Cortex of kidney (tissue), 1 donor: ENCODE measurements at places on chromosomes 13 and 19.

DNA sequence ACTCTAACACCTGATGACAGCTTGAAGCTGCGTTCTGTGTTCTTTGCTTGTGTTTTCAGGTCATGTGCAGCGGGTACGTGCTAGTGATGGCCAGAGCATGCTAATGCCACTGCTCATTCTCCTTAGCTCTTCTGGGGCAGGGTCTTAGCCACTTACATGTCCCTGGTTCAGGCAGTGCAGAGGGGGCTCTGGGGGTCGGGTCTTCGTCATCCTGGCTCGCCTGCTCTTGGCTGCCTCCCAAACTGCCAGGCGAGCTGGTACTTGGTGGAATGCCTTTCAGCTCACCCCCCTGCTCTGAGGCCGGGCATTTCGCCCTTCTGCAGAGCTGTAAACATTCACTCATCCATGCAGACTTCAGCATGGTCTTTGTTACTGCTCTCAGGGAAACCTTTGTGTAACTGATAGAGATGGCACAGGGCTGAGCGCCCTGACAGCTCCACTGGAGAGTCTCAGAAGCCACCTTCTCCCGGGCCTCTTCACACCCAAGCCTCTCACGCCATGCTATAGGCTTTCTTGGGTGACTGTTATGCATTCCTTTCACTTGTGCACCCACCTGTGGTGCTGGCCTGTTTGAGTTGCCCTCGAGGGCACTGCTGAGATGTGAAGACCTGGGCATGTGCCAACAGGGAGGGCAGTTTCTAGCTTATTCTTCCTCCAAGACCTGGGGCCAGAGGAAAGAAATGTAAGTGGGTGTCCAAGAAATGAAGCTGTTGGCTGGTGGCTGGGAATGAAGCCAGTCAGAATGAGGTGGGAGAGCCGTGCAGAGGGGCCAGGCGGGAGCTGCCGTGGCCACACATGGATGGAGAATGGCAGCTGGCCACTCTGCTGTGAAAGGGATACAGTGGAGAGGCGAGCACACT lies 24.4 kb downstream of the FAM124A start:
- no peak for DNase-seq

GRCh38 chr19:18649371-18650020 lies 12.7 kb downstream of the KLHL26 start:
- no peak for DNase-seq

- no peak for DNase-seq
Observed at GRCh38 chr19:33914599-33914998, 117.9 kb downstream of the KCTD15 start.

GRCh38 chr19:6079107-6079506 lies 31.2 kb downstream of the RFX2 start:
- DNase-seq = no peak

DNA sequence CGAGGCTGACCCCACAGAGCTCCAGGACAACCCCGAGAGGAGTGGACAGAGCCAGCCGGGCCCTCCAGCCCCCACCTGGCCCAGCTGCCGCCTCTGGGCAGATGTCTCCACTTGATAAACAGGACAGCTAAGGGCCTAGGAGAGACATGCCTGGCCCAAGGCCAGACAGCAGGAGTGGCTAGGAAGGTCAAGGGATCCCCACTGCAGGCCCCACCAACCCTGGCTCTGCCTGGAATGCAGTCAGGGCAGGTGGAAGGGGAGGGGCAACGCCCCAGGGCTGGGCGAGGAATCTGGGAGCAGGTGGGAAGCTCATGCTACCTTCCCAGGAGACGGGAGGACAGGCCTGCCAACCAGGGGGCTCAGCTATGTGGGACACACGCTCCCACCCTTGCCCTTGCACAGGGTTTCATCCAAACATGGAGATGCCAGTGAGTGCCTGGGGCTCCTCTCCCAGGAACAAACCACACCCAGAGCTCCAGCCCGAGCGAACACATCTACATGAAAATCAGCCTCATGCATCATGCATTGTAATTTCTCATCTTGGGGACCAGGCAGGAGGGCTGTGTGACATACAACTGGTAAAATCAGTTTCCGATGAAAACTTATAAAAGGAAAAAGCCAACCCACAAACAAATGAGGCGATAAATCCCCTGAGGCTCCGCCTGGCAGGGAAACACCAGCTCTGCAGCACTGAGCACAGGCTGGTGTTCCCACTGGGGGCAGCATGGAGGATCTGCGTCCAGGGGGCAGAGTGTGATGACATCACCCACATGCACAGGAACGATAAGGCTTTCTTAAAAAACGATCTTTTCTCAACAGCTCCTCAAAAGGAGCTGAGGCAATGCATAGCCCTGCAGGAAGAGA lies 25.0 kb downstream of the SH3GL1 start:
- DNase-seq = no peak

GRCh38 chr19:13652810-13653590 lies 111.3 kb upstream of the MRI1 start:
- no peak for DNase-seq

- no peak for DNase-seq
Observed at GRCh38 chr13:100511466-100511865, 77.1 kb downstream of the GGACT start.

DNA sequence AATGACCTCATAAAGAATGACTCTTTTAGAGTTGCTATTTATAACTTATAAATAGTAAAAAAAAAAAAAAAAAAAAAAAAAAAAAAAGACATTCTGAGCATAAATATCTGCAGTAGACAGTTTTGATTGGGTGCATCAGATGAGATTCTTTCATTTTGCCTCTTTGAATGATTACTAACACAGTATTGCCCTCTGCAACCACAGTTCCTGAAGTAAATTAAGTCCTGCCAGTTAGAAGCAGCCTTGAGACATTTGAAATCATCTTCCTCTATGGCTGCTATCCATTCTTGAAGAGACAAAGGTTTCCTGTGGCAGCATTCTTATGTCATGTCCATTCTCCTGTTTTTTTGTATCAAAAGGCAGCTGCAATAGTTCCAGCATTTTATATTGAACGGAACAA lies 892.4 kb upstream of the MIR17HG start:
- no peak for DNase-seq

DNA sequence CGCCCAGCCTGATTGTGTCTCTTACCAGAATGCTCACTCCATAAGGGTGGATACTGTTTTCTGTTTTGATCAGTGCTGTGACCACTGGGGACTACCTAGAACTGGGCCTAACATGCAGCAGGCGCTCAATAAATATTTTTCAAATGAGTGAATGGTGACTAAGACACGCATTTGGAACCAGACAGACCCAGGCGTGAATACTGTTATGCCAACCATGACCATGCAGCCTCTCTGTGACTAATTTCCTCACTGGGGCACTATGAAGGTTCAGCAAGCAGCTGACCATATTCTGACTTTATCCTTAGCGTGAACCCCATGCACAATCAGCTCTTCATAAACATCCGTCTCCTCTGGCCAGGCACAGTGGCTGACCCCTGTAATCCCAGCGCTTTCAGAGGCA lies 13.0 kb upstream of the SPC24 start:
- no peak for DNase-seq

DNA sequence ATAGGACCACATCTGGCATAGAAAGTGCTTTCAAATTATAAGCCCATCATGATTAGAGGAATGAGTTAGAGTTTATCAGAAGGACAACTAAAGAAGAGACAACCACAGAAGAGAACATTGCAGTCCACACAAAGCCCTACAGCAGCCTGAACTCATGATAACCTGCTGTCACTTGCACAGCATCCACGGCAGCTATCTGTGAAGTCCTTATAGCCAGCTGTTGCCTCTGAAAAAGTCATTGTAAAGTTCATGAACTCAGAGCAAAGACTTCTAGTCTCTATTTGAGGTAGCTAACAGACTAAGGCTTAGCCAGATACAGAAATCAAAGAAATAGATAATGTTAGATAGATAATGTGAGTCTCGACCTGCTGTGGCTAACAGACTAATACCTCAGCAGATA lies 450.0 kb downstream of the KLF5 start:
- no peak for DNase-seq

- DNase-seq = no peak
Observed at GRCh38 chr19:15790096-15790495, 2.6 kb downstream of the OR10H5 start.

DNA sequence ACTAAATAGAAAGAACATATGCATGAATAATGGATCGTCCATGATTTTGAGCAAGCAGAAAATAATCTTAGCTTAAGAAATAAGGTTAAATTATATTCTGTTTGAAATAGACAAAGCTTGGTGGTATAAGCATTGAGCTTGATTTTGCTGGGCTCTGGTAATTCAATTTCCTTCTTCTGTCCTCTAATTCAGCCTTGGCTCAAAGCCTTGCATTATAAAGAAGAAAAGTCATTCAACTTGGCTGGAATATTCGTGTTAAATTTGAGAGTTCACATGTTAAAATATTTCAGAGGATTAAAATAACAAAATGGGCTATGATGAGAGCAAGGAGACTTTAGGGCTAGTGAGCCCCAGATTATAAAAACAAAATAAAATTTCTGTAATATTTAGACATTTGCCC lies 415.4 kb upstream of the PCDH20 start:
- no peak for DNase-seq

- DNase-seq = no peak
Observed at GRCh38 chr13:52061587-52061986, 37.1 kb downstream of the UTP14C start.

DNA sequence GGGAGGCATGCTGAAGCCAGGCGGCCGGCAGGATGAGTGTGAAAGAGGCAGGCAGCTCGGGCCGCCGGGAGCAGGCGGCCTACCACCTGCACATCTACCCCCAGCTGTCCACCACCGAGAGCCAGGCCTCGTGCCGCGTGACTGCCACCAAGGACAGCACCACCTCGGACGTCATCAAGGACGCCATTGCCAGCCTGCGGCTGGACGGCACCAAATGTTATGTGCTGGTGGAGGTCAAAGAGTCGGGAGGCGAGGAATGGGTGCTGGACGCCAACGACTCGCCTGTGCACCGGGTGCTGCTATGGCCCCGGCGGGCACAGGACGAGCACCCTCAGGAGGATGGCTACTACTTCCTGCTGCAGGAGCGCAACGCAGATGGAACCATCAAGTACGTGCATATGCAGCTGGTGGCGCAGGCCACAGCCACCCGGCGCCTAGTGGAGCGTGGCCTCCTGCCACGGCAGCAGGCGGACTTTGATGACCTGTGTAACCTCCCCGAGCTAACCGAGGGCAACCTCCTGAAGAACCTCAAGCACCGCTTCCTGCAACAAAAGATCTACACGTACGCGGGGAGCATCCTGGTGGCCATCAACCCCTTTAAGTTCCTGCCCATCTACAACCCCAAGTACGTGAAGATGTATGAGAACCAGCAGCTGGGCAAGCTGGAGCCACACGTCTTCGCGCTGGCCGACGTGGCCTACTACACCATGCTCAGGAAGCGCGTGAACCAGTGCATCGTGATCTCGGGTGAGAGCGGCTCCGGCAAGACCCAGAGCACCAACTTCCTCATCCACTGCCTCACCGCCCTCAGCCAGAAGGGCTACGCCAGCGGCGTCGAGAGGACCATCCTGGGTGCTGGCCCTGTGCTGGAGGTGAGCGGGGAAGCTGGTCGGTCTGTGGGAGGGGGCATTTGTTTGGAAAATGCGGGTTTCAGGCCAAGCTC lies 26.4 kb downstream of the MYO9B start:
- no peak for DNase-seq

- no peak for DNase-seq
Observed at GRCh38 chr13:106507560-106508274, 27.7 kb downstream of the EFNB2 start.

DNA sequence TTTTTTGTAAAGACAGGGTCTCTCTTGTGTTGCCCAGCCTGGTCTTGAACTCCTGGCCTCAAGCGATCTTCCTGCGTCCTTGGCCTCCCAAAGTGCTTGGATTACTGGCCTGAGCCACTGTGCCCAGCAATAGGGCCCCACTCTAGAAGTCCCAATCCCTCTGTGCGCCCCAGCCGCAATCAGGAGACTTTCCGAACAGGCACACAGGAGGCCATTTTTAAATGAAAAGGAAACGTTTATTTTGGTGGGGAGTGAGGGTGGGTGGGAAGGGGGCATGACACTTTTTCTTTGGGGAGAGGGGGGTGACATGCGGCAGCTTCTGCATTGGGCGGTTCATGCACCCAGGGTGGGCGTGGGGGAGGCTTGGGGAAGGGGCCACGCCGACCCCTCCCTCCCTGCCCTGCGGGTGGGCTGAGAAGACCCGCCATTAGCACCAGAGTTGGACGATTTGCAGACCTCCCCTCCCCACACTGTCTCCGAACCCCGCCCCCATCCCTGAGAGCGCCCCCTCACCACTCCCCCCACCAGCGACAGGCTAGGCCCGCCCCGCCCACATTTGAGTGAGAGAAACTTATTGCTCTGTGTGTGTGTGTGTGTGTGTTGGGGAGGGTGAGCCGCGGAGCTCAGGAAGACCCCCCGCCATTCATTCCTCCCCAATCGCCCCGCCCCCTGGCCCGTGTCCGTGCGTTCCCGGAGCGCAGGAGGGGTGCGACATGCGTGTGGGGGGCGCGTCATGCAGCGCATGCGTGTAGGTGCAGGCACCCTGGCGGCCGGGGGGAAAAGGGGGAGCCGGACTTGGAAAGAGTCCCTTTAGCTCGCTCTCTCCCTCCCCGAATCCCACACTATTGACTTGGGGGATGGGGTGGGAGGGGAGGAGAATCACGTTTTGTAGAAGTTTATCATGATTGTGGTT lies 17.2 kb downstream of the KCNC3 start:
- DNase-seq = no peak

DNA sequence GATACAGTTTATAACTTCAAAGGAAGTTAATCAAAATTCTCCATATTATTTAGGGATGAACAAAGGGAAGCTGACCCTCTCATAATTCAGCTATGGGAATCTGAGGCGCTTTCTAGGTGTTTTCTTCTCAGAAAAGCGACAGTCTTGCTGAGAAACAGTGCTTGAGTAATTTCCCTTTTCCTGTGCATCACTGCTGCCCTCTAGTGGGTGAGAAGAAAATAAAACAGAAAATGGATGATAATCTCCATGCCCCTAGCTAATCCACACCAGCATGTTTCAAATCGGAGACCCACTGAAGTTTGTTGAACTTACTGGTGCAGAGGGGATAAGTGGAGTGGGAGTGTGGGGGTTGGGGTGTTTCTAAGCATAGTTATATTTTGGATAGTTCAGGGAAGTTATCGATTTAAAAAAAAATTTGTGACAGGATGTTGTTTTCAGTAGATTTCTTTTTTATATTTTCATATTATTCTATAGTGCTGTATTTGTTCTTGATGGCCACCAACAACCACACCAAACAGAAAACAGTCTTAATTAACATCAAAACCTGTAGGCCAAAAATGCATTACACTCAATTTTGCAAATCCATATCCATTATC lies 21.4 kb downstream of the LCP1 start:
- DNase-seq = no peak

DNA sequence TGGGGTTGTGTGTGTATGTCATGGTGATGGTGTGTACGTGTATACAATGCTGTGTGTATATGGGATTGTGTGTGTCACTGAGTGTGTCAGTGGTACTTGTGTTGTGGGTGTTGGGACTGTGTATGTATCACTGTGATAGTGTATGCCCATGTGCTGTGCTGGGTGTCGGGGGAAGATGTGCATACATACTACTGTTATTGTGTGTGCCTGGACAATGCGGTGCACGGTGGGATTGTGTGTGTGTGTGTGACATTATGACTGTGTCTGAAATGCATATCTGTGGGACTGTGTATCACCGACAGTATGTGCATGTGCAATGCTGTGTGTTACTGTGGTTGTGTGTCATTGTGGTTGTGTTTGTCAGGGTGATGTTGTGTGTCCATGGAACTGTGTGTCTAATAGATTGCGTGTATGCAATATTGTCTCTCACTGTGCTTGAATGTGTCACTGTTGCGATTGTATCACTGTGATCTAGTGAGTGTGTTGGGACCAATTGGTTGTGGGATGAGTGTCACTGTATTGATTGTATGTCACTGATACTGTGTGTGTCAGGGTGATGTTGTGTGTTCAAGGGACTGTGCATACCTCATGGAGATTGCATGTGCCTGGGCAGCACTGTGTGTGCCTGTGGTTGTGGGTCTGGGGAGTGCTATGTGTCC lies 11.0 kb upstream of the BBC3 start:
- no peak for DNase-seq
